Activated CD8-positive, alpha-beta memory T cell treated with anti-CD3 and anti-CD28 coated beads for 1 hour (primary cell): ENCODE measurements at places on chromosomes 5 and 9.
A peak's percentile ranks its signal among the peaks of the same experiment; 100 is the strongest.

DNA sequence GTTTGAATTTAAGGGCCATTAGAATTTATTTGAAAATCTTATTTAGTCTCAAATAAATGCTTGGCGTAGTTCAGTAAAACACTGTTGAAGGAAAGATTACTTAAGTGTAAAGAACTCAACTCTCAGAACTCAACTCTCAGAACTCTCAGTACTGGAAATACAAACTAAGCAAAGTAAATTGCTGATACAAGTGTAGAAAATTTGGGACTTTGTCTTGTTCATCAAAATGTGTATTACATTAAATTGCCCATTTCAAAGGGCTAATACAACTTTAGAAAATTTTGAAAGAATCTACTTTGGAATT lies 99.4 kb downstream of the CSNK1G3 start:
- no peak for DNase-seq

DNA sequence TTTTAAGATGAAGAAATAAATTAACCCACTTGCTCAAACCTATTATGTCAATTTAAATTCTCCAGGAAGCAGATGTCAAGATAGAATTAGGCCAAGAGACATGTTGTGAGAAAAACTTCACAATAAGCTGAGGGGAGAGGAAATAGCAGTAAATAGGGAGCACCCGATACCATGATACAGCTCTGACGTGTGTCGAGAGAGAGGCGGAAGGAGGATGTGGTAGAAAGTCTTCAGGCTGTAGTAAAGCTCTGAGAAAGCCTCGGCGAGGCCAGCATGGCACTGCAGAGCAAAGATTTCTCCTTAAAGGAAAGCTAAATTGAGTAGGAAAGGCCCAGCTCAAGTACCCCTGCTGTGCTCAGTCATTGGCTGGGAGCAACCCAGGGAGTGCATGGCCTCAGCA lies 6.0 kb upstream of the PUM3 start:
- no peak for DNase-seq

DNA sequence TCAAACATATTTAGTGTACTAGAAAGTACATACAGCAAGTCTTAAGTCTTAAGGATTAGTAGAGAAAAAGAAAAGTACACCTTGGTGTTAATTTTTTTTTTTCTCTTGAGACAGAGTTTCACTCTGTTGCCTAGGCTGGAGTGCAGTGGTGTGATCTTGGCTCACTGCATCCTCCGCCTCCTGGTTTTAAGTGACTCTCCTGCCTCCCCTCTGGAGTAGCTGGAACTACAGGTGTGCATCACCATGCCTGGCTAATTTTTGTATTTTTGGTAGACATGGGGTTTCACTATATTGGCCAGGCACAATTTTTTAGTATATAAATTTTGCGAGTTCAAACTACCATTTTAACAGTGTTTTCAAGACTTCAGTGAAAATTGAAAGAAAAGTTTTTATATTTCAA lies 1941.1 kb upstream of the CDH6 start:
- no peak for DNase-seq

GRCh38 chr9:69120380-69121154 lies 53.5 kb upstream of the TJP2 start:
- no peak for DNase-seq

DNA sequence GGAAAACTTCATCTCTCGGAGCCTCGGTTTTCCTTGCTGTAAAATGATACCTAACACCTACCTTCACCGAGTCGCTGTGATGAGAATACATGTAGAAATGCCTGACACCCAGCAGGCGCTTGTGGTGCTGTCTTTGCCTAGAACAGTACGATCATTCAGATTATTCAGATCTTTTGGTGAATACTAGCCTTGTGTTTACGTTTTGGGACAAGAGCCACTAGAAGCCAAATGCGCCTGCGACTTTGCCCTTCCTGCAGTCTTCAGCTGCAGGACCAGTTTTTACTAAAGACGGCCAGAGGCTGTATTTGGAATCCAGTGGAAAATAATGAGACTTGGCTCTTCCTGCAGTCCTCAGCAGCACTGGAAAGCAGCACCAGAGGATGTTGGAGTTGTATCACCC lies 189.6 kb downstream of the TRIO start:
- DNase-seq: no peak

GRCh38 chr5:132465059-132465707 lies 25.4 kb downstream of the IRF1 start:
- DNase-seq: no peak

DNA sequence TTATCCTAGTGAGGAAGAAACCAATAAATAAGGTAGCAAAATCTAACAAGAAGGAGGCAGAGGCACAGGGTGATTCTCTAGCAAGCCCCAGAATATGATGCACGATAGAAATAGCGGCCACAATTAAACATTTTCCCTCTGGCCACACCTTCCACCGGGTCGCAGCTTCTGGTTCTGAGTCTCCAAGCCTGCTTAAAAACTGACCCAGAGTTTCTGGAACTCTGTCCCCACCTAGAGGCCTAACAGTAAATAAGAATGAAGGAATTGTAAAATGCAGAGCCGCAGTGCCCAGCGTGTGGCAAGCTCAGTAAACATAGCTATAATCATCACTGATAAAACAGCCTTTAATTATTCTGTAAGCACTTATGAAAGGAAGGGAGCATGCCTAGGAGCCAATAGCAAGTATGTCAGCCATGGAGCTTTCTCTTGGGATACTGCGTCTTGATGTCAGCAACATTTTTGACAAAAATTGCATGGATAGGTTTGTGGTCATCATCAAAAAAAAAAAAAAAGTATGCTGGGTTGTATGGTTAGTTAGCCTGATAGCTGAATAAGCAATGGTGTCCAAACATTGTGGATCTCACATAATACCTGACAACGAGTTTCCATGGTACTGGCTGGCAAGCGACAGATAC lies 465.5 kb downstream of the DNAH5 start:
- no peak for DNase-seq

DNA sequence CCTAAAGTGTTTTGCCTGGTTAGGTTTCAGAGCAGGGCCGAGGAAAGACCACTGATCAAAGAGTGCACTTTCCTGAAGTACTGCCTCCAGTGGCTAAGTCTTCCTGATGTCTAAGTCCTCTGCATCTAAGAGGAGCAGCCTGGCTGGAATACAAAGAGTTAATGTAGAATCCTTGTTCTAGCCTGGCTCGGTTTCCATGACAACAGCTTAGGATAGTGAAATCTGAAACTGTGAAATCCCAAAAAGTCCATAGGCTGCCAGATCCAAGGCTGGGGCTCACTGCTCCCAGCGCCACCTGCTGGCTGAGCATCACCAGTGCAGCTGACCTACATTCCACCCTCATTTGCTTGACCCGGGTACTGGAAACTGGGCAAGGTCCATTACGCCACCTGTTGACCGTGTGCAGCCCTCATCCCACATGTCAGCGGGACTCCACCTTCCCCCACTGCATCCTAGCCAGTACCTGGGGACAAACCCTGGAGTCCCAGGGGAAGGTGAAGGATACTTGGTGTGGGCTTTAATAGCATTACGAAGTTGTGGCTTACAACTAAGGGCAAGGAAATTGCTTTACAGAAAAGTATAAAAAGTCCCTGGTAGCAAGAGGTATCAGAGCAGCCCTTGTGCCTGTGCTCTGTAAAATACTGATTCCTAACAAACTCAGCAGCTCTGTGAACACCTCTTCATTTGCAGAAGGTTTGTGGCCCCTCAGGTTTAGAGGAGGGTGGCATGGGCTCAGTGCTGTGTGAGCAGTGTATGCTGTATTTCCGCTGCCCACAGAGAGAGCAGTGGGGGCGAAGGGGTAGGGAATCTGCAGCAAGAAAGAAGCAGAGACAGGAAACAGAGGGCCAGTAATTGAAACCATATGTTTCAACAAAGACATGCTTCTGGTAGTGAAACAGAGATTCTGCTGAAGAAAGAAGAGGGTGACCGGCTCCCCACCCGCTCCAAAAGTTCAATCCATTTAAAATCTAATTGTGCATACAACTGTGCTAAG lies 36.0 kb downstream of the PCDHGC5 start:
- peak; percentile 15 for DNase-seq

- DNase-seq: no peak
These were observed 108.1 kb downstream of the FBXW11 start for GRCh38 chr5:171898386-171898785.

GRCh38 chr9:2291980-2292704 lies 277.0 kb downstream of the SMARCA2 start:
- no peak for DNase-seq

DNA sequence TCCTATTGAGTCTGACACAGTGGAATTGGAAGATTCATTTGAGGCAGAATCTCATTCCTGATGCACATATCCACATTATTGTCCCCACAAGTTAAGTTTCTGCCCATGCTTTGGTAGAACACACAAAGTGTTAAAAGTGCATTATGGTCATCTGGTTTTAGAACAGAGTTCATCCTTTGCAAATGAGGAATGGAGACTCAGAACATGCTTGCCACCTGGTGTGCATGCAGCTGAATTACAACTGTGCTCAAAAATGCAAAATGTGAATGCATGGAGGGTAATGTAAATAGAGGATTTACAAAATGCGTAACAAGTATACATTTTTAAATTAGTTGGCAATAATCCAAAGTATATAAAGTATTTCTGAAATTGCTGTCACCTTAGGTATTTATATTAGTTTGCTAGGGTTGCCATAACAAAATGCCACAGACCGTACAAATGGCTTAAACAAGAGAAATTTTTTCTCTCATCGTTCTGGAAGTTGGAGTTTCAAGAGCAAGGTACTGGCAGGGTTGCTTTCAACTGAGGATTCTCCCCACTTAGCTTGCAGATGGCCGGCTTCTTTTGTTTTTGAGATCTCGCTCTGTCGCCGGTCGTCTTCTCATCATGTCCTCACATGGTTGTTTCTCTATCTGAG lies 671.1 kb downstream of the TAF11L14 start:
- DNase-seq: no peak

- no peak for DNase-seq
These were observed 2.5 kb downstream of the SH3PXD2B start for GRCh38 chr5:172451771-172452197.

GRCh38 chr9:69542942-69543704 lies 129.0 kb downstream of the APBA1 start:
- DNase-seq: no peak

DNA sequence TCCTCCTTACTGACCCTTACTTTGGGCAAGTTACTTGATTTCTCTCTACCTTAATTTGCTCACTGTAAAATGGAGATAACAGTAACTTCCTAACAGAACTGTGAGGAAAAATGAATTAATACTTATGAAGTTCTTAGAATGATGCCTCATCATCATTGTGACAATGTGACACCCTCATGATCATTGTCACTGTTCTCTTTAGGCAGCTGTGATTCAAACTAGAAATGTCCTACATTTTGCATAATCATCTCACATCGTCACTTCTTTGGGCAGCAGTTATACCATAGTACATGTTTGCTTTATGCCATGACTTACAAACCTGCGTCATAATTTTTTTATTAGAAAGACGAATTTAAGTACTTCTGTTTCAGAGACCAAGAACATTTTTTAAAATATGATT lies 9.7 kb downstream of the SLC30A5 start:
- no peak for DNase-seq

DNA sequence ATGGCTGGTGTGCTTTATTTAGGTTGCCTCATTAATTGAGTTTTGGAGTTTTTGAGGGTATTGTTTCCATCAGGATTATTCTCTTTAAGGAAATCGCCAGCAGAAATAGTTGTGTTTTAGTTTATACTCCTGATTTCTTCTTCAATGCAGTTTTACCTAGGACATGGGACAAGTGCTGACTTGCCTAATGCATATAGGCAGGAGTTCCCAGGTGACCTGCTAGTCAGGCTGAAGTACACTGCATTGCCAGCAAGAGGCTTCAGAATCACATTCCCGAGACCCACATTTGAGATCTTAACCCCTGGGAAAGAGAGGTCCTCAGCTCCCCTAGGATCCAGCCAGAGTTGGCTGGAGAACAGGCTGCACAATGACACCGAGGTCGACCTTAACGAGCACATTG lies 1.5 kb upstream of the OR1N2 start:
- DNase-seq: no peak

DNA sequence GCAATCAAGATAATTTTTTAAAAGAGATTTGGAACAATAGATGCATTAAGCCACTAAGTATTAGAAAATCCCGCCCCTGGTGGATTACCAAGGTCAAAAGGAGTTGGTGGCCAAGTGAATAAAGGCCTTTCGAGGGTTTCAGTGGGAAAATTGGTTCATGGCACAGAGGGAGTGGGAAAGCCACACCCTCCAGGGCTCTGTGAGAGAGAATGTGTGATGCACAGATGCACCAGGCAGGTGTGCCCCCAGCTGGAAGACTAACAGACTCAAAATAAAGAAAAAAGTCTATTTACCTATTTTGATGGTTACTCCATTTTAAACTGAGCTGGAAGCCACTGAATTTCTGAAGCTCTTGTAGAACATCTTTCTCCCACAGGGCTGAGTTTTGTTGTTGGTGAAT lies 278.0 kb downstream of the DRD1 start:
- no peak for DNase-seq

DNA sequence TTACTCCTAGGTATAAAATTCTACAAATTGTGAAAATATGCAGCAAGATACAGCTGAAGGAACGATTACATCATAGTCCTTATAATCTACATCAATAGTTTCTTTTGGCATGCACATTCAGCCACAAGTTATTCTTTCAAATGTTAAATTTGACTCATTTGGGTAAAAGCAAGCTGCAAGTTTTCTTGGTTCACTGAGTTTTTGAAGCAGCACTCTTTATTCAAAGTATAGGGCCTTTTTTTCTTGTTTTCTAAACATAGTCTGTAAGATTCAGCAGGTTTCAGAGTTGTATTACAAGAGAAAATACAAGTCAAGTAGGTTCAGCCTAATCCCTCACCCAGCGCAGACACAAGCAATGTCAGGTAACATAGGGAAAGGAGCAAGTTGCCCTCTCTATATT lies 981.5 kb downstream of the PTPRD start:
- no peak for DNase-seq

DNA sequence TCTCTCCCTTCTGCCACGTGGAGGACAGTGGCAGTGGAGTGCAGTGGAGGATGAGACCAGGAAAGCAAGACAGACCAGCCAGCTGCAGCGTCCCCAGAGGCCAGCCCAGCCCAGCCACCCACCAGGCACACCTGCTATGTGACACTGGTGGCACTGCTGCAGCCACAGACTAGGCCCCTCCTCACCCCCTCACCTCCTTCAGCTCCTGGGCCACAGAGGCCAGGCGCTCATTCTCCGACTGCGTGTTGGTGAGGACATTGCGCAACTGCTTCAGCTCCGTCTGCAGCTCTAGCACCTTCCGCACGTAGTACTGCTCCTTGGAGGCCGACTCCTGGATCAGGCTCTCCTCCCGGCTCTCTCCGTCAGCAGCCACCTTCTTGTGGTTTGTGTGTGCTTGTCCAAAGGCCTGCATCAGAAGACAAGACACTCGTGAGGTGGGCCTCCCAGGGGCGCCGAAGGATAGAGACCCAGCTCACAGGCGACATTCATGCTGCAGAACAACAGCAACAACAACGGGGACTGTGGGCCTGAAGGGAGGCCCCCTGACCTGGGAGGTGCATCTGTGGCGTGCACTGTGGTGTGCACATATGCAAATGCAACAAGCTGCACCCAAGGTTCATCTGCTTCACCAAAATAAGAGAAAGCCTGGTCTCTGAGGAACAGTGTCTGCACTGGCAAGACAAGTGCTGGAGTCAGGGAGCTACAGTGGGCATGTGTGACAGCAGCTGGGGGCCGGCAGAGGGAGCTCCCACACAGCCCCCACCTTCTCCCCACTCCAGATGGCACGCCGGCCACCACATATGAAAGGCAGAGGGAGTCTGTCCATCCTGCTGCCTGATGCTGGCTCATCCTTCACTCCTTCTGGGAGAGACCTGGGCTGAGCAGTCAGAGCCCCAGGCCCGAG lies 35.5 kb downstream of the BICD2 start:
- no peak for DNase-seq

- DNase-seq: no peak
These were observed 56.8 kb downstream of the DRD1 start for GRCh38 chr5:175387144-175387543.

- no peak for DNase-seq
These were observed 157.8 kb downstream of the NTRK2 start for GRCh38 chr9:84827216-84827765.
